ENCODE measurements at places on chromosomes 5 and 9. TPM values are rescaled to one million over a fixed set of nuclear protein-coding genes. Genes with fewer than 3 reads are reported as not detected.

GRCh38 chr5:89536020-89536419 lies 653.0 kb upstream of the MEF2C start:
- no peak for DNase-seq

COL27A1 gene
- 22.8 TPM for total RNA-seq

OR13C8 gene
- total RNA-seq: not detected

- DNase-seq: peak; percentile 91
These were observed 32.1 kb upstream of the IL6ST start for GRCh38 chr5:56026863-56027300.

DNA sequence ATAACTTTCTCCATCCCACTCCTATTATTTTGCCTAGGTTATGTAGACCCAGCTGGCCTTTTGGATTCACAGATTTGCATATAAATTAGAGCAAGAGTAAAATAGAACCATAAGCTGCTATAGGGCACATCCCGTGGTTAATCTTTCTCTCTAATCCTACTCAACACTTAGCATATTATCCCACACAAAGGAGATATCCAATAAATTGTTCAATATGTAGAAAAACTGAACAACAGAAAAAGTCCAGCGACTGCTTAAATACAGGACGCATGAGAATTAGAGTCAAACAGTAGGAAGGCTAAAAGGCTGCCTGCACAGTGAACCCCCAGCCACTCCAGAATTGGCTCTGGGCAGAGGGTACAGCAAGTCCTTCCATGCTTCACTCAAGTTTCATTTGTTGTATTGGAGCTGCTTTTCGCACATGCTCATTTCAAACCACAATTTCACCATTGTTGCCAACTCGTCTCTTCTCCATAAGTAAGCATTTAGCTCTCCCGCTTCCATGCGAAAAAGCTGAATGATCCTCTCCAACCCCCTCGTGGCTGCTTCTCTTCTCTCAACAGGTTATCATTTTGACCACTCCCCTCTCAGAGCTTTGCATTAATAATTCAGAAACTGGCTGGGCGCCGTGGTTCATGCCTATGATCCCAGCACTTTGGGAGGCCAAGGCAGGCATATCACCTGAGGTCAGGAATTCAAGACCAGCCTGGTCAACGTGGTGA lies 14.1 kb upstream of the IQGAP2 start:
- no peak for DNase-seq

HEMGN gene
- not detected for total RNA-seq

DNA sequence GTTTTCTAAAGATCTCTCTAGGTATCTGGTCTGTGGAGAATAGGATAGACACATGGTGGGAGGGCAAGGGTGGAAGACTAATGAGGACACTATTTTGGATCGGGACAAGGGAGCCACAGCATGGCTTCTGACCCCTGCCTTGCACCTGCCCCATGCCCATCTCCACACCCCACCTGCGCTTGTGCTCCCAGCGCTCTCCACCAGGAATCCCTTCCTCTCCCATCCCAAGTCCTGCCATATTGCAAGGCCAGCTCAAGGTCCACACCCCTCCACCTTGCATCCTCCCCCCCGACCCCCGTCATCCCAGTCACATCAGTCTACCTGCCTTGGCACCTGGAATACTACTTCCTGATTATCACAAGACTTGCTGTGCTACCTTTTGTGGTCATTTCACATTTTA lies 44.2 kb upstream of the RETREG1 start:
- no peak for DNase-seq

DNA sequence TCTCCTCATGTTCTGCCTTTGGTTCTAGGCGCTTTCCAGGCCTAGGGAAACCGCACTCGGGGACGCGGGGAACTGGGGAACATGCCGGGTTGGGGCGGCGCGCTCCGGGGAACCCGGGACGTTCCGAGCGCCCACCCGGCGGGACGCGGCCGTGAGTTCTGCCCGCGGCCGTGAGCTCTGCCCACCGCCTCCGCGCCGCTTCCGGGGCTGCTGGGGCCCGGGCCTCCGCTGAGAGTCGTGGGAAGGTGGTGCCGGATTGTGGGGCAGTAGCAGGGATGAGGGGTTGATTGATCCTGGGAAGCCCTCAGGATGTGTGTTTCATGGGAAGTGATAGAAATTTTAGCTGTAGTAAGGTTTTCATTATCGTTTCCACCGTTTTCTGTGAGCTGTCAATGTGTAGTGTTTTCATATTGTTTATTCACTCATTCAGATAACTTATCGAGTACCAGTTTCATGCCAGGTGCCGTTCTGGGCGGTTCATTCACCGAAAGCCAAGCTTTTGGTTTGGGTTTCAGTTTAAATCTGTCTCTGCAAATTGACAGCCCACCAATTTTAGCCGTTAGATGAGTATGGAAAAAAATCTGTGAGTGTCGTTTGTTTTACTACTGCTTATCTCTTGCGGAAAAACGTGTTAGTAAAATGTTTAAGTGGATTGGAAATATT lies 657 bp downstream of the MTRR start:
- DNase-seq: no peak

GRCh38 chr9:124084087-124084486 lies 72.5 kb downstream of the LHX2 start:
- no peak for DNase-seq

DNA sequence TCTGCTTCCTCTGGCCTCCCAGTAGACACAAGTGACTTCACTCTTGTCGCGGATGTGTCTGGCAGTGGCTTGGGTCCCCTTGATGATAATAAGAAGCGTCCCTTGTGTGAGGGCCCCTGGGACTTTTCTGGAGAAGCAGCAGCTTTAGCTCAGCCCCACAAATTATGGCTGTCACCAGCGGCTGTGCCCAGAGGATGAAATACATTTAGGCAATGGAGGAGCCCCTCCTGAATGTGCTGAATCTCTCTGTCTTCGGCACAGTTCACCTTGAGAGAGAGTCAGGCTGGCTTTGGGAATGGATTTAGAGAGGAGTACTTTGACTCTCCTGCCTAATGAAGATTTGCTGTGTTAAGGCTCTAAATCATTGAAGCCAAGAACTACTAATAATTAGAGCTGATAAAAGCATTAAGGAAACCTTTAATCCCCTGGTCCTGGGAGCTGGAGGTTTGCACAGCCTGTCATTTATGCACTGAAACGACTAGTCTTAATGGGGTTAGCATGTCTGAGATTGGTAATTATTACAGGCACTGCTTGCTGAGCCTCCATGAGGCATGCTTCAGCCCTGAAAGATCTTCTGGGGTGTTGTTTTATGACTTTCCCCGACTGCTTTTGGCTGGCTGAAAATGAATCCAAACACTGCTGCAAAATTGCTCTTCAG lies 127.0 kb downstream of the TENT4A start:
- no peak for DNase-seq

GPX8 gene
- 211 TPM for total RNA-seq

GRCh38 chr5:127423173-127423798 lies 94.2 kb upstream of the PRRC1 start:
- no peak for DNase-seq

GRCh38 chr9:127926906-127927200 lies 3.7 kb downstream of the PIP5KL1 start:
- DNase-seq: no peak
